Activated naive CD4-positive, alpha-beta T cell treated with Interleukin-2 at 50 U/mL for 16 hours (primary cell): ENCODE measurements at places on chromosomes 12 and 14.

DNA sequence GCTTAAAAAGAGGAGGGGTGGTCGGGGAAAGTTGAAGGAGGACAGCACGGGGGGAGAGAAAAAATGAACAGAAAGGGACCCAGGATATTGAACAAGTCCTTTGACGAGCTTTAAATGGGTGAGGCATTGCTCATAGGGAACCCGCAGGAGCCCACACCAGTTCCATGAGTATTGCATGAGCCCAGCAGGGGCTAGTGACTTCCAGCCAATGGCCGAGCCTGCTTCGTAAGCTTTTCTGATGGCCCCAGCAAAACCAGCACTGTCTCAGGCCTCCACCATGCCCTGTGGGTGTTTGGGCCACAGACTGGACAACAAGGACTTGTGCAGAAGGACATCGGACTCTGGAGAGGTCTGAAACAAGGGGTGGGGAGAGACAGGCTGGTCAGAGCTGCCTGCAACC lies 109.5 kb downstream of the ZFP36L1 start:
- no peak for DNase-seq

- DNase-seq, result no peak
Observed at GRCh38 chr12:81337886-81338285, 260.0 kb downstream of the ACSS3 start.

- DNase-seq, result peak; percentile 16
Observed at GRCh38 chr12:92396647-92397252, 251.1 kb upstream of the BTG1 start.

DNA sequence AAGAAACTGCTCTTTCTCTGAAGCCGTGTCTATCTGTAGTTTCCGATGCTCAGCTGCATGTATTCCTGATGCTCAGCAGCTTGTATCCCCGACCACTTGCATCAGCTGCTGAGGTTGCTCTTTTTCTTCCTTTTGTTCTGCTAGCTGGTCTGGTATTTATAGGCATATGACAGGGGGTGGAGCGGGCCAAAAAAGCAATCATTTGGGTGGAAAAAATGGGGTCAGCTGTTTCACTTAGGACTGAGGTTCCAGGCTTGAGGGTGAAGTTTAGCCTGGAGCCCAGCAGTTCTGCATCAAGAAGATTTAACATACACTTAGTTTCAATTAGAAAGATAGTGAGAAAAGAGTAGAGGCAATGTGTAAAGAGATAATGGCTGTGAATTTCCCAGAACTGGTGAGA lies 23.6 kb upstream of the AMN1 start:
- no peak for DNase-seq

- DNase-seq, result no peak
Observed at GRCh38 chr12:66071549-66071948, 59.0 kb downstream of the LLPH start.

DNA sequence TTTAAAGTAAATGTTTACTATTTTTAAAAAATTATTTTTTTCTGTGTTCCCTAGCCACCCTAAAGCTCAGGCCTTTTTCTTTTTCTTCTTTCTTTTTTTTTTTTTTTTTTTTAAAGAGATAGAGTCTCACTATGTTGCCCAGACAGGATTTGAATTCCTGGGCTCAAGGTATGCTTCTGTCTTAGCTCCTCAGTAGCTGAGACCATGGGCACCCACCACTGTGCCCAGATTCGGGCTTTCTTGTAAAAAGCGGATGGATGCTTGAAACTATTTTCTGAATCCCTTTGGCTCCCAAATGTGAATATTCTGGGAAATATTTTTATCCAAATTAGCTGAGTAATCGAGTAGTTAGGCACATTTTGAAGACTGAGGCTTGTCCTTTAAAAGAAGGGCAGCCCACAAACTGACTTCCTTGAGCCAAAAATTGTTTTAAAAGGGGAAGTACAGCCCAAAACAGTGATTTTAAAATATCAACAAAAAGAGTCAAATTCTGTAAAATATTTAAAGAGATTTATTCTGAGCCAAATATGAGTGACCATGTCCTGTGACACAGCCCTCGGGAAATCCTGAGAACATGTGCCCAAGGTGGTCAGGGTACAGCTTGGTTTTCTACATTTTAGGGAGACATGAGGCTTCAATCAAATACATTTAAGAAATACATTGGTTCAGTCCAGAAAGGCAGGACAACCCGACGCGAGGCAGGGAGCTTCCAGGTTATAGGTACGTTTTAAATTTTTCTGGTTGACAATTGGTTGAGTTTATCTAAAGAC lies 28.8 kb upstream of the HIGD1C start:
- no peak for DNase-seq

GRCh38 chr12:16330560-16330959 lies 16.9 kb upstream of the MGST1 start:
- DNase-seq, result no peak

DNA sequence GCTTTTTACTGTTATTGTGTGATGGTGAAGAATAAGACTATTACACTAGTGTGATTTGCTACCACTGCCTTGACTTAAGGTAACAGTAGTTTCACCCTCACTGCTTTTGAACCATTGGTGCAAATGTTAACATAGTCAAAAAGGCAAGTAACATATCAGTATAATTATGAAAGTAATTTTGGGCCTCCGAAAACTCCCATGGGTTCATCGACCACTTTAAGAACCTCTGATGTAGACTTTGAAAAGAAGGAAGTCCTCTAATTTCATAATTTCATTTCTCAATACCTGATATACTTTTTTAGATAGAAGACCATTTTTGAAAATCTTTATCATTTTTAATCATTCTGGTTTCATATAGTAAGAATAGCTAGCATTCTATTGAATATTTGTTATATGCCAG lies 57.7 kb downstream of the ETNK1 start:
- DNase-seq, result no peak

GRCh38 chr14:71362282-71362681 lies 455.0 kb downstream of the PCNX1 start:
- no peak for DNase-seq

- peak; percentile 14 for DNase-seq
Observed at GRCh38 chr12:11621797-11622423, 27.6 kb upstream of the ETV6 start.

- no peak for DNase-seq
Observed at GRCh38 chr14:104974146-104974541, 4.0 kb downstream of the AHNAK2 start.

DNA sequence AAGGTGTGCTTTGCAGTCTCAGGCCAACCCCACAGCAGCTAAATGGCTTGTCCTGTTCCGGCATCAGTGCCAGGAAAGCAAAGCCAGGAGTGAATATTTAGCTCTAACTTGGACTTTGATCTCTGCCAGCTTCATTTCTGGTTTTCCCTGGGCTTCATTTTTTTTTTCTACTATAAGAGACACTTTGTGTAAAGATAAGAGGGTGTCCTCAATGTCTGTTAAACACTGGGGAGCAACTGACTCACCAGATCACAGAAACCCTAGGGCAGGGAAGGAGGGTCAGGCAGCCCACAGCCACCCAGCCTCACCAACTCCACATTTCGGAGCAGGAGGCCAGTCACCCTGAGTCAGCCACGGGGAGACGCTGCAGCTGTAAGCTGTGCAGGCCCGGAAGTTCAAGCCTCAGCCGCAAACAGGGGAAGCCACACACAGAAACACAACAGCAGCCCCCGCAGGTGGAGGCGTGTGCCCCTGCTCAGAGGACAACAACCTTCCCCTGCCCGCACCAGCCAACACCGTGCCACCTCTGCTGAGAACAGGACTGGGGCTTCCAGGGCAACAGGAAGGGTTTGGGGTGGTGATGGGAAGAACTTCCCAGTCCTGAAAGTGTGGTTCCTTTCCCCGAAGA lies 6.3 kb downstream of the TNFRSF1A start:
- peak; percentile 90 for DNase-seq

GRCh38 chr14:32419429-32419828 lies 90.3 kb downstream of the AKAP6 start:
- DNase-seq, result no peak

DNA sequence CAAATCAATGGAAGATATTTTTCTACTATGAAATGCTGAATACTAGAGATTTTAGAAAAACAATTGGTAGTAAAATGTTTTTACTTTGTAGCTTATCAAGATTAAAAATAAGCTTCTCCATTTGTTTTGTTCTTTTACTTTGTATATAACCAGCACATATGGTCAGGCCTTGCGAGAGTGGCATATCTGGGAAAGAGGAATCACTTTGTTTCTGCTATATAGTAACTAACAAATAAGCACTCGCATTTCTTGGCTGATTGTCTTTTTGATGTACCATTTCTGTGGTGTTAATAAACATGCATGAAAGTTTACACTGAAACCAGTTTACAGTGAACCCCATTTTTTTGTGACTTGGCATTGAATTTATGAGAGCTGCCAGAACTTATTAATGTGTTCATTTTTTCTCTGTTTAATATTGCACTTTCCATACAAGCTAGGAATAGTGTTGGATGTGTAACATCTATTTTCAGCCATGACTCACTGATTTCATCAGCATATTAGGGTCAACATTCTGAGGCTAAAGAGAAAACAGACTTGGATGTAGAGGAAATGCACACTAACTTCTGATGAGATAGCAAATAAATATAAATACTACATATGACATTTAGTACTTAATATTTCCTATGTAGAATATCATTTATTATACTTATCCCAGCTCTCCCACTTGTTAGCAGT lies 635.5 kb downstream of the KCNH5 start:
- DNase-seq, result no peak

DNA sequence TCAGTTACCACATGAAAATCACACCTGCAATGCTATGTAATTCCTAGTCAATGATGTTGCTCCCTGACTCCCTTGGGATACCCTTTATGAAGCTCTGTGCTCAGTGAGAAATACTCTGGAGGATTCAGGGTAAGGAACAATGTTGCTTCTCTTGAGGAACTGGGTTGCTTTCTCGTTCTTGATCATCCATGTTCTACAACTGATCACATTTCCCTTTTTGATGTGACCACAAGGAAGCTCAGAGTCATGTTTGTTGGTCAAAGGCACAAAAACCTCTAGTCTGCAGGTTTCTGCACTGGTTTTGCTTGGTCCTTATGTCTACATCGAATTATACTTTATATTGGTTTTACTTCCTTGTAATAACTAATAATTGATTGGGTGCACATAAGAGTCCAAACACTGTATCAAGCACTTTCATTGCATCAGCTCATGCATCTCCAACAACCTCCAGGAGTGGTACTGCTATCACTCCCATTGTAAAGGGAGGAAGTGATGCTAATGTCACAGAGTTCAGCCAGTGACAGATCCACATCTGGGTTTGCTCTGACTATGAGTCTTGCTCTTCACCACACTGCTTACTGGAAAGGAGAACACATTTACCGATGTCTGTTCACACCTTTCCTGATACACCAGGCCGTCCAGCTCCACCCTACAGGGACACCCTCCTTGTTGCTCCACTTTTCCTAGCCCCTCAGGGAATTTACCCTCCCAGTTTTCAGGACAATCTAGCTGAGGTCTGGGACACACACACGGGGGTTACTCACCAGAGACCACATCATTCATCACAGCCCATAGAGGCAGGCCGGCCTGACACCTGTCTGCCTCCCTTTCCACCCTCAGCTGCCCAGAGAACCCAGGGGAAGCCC lies 41.0 kb downstream of the CMKLR1 start:
- no peak for DNase-seq

DNA sequence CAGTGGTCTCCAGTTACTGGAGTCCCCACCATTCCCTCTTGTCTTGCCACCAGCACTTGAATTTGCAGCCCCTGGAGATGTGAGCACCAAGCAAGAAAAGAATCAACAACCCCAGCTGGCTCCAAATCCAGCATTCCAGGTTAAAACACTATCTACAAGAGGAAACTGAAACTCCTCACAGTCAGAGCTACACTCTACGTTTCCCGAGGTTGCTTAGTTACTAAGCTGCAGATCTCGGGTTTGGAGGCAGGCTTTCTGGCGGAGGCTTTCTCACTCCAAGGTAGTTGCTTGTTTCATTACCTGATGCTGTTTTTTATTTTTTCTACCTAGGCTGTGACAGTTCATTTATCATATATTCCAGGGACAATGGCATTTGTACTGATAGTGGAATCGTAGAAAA lies 248.1 kb downstream of the GLT1D1 start:
- DNase-seq, result no peak

DNA sequence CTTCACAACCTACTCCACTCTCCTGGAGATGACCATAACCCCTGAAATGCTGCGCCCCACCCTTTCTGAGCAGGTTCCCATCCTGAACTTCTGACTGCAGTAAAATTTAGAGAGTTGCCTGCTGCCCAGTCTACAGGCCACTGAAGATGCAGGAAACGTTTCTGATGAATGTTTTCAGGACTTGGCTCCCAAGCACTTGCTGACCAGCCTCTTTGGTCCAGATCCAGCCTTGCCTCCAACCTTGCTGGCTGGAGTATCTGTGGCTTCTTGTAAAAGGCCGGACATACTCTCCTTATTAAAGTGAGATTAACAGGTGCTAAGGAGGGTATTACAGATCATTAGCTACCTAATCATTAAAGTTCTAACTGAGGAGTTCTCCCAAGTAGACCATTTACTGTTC lies 70.3 kb upstream of the STXBP6 start:
- no peak for DNase-seq

- no peak for DNase-seq
Observed at GRCh38 chr12:22029991-22030390, 16.0 kb upstream of the CMAS start.

- DNase-seq, result no peak
Observed at GRCh38 chr14:93784878-93785277, 3.4 kb downstream of the PRIMA1 start.

GRCh38 chr12:94282675-94283074 lies 134.3 kb downstream of the PLXNC1 start:
- DNase-seq, result peak; percentile 53

GRCh38 chr12:103688376-103689063 lies 101.4 kb downstream of the STAB2 start:
- DNase-seq, result no peak

DNA sequence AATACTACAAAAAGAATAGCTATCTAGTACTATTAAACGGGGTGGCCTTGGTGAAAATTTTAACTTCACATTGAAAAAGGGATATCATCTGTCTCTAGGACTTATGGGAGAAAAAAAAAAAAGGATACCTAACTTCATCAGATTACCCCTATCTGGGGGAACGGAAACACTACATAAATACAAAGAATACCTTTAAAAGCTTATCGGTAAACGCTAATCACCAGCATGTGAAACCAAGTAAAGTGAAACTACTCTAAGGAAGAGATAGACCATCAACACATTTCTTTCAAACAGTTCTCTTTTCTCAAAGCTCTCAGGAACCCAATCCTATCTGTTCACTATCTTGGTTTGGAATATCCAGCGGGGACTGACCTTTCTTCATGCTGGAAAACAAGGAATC lies 3.5 kb downstream of the KICS2 start:
- no peak for DNase-seq

- no peak for DNase-seq
Observed at GRCh38 chr12:27555361-27555760, 31.4 kb downstream of the PPFIBP1 start.

DNA sequence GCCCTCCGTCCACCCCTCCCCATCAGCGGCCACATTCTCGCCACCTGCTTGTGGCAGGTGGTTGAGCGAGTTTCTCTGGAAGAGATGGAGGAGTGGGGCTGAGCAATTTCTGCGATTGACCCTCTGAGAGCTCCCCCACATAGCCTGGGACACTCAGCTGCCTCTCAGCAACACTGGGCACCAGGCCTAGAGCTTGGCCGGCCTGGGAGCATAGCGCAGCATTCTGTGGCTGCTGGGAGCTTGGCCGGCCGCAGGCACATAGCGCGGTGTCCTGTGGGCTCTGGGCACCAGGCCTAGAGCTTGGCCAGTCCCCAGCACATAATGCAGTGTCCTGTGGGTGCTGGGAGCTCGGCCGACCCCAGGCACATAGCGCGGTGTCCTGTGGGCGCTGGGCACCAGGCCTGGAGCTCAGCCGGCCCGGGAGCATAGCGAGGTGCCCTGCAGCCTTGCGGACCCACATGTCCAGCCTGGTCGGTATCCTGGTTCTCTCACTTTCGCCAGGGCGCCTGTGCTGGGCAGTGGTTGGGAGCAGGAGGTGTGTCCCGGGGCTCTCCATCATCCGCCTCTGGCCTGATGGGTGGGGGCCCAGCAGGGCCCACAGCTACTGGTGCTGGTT lies 43.8 kb downstream of the LRCOL1 start:
- DNase-seq, result no peak
